ENCODE measurements at places on chromosomes 5 and 9. TPM values are rescaled to one million over a fixed set of nuclear protein-coding genes. Genes with fewer than 3 reads are reported as not detected.

APBA1 gene
- 38.5 TPM for total RNA-seq

ACSL6 gene
- total RNA-seq, result 27.9 TPM

- peaks cover 4% of the 10 kb centered on the region for H3K36me3 ChIP-seq
- no peak overlapping the region for H3K4me3 ChIP-seq
- no peaks in the 10 kb centered on the region for H3K27me3 ChIP-seq
- H3K27ac ChIP-seq, result peak overlapping the region; percentile 9
These were observed 30.5 kb downstream of the NTRK2 start for GRCh38 chr9:84699984-84700383.

DNA sequence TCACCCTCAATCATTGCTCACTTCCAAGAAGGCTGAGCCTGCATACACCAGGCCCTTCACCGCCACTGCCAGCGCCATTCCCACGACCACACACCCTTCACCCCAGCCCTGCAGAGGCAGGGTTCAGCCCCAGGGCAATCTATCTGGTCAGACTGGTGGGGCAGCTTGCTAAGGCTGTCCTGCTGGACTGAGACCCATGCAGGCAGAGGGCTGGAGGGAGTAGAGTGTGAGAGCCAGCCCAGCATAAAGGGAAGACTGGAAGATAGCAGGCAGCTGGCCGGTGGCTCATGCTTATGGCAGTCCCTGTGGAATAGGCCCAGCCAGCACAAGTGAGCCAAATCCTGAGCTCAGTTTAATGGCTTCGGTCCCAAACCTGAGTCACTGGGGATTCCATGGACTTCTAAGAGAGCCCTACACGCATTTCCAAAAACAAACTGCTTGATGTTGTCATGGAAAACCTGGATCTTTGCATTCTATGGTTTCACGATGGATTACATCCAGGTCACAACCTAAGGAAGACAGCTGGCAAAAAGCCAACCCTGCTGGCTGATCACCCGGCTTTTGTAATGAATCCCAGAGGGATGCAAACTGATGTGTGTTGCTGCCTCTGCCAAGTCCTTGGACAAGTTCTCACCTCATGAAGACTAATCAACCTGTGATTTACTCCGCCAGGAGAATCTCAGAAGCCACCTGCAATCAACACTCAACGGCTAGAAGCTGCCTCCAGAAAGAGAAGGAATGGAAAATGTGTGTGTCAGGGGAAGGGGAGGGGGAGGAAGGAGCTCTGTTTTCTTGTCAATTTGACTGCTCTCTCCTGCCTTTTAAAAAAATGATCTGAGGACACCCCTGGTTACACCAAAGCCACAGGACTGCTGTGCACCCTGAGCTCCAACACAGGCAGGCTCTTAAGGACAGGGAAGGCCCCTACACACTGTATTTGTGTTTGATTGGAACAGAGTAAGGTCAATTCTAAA is 143.6 kb downstream of the LHFPL2 start:
- H3K27ac ChIP-seq, result peak overlapping the region; percentile 74
- peaks cover 27% of the 10 kb centered on the region for H3K4me1 ChIP-seq
- H3K36me3 ChIP-seq, result no peaks in the 10 kb centered on the region
- peaks cover 3% of the 10 kb centered on the region for H3K27me3 ChIP-seq
- no peak overlapping the region for H3K4me3 ChIP-seq
- DNase-seq, result peak; percentile 70

- no peaks in the 10 kb centered on the region for H3K36me3 ChIP-seq
- H3K4me1 ChIP-seq, result no peaks in the 10 kb centered on the region
- no peak for DNase-seq
These were observed 147.3 kb downstream of the OSTF1 start for GRCh38 chr9:75235632-75236031.
